ENCODE measurements at places on chromosomes 11 and 22.

DNA sequence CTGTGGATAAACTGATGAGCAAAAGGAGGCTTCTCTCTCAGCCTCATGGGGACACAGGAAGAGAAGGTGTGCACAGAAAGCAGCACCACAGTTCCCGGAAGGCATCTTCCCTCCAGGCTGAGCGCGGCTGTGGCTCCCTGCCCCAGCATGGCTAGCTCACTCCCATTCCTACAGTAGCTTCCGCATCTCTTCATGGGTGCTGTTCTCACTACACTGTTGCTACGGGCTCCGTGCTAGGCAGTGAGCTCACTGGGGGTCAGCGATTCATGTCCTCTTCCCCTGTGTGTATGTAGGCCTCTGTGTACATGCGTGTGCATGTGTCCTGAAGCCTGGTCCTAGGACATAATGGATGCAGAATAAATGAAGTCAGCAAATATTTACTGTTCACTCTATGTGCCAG, 64.3 kb downstream of the MICAL3 start:
- DNase-seq = no peak

GRCh38 chr22:35592418-35592967, 24.6 kb downstream of the MB start:
- DNase-seq = no peak

GRCh38 chr11:95514416-95515110, 275.0 kb downstream of the FAM76B start:
- no peak for DNase-seq

- no peak for DNase-seq
Measured at GRCh38 chr22:33350491-33350890, 292.3 kb upstream of the SYN3 start.

- no peak for DNase-seq
Measured at GRCh38 chr22:41043722-41044121, 48.7 kb upstream of the EP300 start.

Data from stimulated activated CD4-positive, alpha-beta T cell treated with anti-CD3 and anti-CD28 coated beads, Interleukin-15, amount 100 ng/mL, for 1 hour (primary cell).